ENCODE measurements at places on chromosomes 7 and 10.

DNA sequence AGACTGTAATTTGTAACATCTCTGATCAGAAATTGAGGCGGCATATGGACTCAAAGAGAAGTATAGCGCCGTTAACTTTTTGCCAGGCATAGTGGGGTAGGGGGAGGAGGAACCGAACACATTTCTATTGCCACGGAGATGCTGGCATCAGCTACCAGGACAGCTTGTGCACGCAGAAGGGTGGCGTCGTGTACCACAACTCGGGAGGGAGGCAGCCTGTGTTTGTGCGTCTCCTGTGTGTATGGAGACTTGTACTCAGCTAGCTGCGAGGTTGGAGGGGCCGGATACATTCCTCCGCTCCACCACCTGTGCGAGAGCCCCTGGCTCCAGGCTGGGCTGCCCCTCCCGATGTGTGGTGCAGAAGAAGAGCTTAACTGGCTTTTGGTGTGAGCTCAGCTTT lies 634.8 kb downstream of the TYW1 start:
- no peak for DNase-seq

DNA sequence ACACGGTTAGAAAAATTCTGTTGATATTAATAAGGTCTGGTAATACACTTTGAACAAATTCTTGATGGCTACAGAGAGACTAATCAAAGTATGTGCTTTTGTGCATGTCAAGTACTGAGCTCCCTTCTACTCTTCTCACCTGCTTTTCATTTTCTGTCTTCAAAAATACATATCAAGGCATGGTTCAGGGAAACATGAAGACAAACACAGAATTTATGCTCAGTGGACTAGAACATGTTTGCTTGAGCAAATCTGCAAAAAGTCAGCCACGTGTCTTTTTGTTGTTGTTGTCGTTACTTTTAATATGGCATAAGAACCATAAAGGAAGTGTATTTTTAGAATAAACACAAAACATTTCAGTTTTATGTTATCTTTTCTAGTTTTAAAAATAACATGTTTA lies 21.9 kb downstream of the CDK13 start:
- DNase-seq: no peak

DNA sequence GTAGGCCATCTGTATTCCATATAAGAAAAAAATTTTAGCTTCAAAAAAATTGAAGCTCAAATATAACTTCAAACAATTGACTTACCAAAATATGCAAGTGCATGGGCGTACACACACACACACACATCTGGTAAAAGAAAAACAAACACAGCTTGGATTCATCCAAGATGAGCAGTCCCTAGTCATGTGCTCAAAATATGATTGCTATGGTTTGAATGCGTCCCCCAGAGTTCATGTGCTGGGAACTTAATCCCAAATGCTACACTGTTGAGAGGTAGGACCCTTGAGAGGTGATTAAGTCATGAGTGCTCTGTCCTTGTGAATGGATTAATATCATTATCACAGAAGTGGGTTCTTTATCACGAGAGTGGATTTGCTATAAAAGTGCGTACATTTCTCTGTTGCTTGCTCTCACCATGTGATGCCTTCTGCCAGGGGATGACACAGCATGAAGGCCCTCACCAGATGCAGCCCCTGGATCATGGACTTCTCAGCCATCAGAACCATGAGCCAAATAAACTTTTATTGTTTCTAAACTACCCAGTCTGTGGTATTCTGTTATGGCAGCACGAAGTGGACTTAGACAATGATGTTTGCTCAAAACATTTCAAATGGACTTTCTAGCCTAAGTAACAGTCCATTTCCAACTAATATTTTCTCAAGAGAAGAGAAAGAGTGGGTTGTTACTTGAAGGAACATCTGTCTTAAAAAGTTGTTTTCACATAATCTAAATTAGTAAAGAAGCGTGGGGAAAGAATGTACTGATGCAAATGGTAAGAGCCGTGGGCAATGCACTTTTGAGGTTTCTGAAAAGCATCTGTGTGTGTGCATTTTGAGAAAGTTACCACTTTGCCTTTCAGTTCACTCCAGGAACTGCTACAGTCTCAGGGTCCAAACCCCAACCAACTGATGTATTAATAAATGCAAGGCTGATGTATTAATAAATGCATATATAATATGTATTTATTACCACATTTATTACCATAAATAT lies 15.1 kb upstream of the SVIL start:
- no peak for DNase-seq

DNA sequence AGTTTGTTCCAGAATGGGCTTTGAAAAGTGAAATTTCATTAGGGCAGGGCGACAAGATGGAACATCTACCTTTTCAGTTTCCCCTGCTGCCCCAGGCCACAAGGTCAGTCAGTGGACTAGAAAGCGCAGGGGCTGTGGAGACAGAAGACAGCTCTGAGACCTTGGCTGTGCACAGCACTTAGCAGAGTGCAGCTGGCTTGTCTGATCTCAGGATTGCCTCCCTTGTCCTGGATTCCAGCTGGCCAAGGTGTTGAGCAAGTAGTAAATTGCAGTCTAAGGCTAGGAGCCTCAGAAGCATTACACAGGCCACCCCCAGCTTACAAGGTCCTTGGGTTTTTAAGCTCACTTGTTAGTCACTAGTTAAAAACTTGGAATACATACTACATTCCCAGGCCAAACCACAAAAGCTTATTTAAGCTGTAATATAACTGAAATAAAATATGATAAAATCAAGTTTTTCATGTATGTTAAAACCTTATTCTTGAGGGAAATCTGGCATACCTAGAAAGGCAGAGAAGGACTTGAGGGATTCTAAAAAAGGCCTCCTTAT lies 67.3 kb upstream of the NPY start:
- no peak for DNase-seq

DNA sequence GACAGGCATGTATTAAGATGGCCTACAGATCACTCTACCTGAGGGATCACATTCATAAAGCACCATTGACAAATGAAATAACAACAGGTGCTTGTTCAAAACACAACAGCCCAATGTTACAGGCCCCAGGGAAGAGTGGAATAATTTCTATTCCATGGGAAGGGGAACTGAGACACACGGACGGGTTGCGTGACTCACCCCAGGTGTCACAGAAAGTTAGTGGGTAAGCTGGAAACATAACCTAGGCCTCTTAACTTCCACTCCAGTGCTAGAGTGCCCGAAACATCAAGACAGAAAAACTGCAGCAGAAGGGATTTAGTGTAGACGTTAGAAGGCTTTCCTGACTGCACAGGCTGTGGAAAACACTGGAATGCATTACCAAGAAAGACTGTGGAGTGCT lies 48.3 kb downstream of the SLC37A3 start:
- no peak for DNase-seq

DNA sequence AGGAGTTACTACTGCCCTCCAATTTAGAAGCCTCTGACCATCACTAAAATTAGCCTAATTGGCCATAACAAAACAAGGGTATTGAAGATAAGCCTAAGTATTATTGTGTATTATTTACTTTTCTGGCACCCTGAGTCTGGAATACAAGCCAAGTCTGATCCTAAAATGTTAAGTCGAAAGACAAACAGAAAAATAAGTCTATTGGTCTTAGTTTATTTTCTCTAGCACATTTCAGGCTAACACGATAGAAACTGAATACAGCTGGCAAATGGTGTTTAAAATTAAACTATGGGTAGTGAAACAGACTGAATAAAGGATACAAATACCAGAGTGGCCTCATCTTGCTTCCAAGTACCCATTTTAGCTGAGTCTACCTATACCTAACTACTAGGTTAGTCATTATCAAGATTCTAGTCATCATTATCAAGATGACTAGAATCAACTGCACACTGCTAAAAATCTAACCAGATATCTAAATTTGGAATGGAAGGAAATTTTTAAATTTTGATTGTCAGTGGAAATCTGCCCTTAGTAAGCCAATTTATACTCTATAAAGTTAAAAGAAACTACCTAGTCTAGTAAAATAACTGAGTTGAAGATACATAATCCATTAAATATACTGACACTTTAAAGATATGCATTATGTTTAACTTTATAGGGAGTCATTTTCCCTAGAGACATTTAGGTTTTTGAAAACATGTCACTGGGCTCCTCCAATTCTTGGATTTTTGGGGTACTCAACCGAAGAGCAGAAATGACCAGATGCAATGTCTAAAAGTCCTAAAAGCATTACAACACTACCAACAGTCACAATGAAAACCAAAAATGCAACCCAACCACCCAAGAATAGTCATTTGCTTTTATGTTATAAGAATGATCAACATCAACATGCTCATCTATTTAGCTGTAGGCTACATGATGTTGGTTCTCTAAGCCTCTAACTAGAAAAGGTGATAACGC lies 80.9 kb downstream of the NT5C2 start:
- DNase-seq: no peak

- no peak for DNase-seq
These were observed 2.1 kb downstream of the CADPS2 start for GRCh38 chr7:122884186-122884585.

- DNase-seq: peak; percentile 26
These were observed 16.0 kb downstream of the SND1 start for GRCh38 chr7:127667759-127668530.

- no peak for DNase-seq
These were observed 15.5 kb upstream of the C10orf71 start for GRCh38 chr10:49283491-49283890.

- DNase-seq: no peak
These were observed 4.0 kb downstream of the RBP3 start for GRCh38 chr10:47351899-47352815.

DNA sequence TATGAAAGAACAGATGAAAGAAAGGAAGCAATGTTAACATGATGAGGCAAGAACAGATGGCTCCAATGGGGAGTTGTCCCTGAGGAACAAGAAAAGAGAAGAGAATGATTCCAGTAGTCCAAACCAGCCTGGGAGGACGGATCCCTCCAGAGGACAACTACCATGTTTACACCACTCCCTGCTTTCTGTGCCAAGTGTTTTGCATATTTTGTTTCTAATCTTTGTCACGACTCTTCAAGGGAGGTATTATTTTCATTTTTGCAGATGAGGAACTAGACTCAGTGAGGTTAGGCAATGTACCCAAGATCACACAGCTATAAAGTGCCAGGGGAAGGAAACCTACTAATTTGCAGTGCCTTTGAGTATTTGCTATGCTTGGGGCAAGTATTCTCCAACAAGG lies 116.2 kb downstream of the PARP12 start:
- DNase-seq: no peak

GRCh38 chr10:119536508-119537025 lies 6.0 kb downstream of the RGS10 start:
- no peak for DNase-seq

DNA sequence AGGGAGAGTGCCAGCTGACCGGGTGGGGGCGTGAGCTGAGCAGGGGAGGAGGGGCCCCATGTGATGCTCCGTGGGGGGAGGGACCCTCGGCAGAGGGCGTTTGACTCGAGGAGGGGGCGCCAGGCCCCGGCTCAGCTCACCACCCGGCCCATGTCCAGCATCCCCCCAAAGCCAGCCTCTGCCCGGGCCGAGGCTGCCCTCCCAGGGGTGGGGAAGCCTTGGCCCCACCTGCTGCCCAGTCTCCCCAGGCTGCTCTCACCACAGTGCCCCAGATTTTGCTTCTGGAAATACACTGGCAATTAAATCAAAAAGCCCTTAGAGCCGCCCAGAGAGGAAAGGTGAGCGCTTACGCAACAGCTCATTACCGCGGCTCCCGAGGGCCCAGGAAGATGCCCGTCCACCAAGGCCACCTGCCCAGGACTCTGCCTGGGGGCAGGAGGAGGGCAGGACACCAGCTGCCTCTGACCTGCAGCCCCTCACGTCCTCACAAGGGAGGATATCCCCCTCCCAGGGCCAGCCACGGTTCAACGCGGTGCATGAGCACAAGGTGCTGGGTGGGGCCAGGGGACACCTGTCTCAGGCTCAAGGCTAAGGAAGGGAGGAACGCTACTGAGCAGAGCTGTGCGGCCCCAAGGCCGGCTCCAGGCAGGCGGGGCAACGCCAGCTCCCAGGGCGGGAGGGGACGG lies 70.0 kb upstream of the INPP5A start:
- no peak for DNase-seq

DNA sequence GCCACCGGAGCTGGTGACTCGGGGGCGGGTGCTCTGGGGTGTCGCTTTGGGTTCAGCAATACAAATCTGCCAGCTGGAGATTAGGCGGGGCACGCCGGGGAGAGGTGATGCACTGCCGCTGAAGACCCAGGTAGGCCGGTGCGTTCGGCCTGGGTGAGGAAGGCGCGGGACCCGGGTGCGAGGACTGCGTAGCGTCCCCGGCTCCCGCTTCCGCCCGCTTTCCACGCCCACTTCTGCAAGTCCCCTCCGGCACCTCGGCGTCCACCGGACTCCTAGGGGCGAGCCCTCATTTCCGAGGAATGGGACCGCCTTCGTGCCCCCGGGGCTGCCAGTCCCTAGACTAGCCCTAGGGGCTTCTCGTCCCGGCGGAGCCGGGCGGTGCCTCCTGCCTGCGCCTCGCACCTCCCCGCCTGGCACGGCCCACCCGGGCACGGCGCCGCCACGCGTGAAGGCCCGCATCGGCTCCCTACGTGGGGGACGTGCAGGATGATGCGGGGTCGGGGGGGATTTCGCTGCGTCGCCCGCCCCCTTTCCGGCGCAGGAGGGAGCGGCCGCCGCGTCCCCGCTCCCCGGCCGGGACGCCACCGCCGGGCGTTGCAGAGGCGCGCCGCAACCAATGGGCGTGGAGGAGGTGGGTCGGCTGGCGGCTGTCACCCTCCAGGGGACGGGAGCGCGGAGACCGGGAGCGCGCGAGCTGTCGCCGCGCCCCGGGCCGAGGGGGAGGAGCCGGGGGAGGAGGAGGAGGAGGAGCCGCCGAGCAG lies 40.0 kb downstream of the HK1 start:
- peak; percentile 68 for DNase-seq

- DNase-seq: no peak
These were observed 49.6 kb downstream of the NEBL start for GRCh38 chr10:20847512-20847911.

DNA sequence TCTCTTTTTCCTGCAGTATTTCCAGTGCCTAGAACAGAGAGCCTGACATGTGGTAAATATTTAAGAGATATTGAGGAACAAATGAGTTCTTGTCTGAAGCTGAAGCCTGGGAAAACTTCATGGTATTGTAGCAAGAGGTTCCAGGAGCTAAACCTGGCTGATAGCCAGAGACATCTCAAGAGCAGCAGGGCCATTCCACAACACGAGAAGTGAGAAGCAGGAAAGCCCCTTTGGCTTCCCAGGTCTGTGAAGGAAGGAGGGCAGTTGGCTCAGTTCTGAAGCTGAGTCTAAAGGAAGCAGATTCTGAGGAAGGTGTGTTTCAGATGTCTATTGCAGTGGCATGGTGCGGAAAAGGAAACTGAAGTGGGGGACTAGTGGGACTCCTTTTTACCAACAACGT lies 63.8 kb upstream of the FAM204A start:
- no peak for DNase-seq

- no peak for DNase-seq
These were observed 65.9 kb upstream of the KCND2 start for GRCh38 chr7:120207037-120207436.

DNA sequence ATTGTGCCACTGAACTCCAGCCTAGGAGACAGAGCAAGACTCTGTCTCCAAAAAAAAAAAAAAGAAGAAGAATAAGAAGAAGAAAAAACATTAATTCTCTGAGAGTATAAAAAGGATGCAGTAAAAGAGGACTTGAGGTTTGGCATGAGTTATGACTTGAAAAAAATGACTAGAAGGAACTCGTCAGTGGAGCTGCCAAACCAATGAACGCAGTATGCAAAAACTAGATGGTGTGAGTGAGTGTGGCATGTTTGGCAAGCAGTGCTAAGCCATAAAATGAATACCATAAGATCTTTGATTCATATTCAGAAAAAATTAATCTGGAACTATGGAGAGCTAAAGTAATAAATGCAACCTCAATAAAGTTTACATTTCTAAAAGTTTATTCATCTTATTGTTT lies 68.6 kb upstream of the MEOX2 start:
- no peak for DNase-seq

- no peak for DNase-seq
These were observed 4.3 kb downstream of the VIPR2 start for GRCh38 chr7:159140170-159140910.

GRCh38 chr10:63237396-63237795 lies 104.3 kb downstream of the NRBF2 start:
- DNase-seq: no peak

Data from RCC 7860 (cell line).